Motor neuron (in vitro differentiated cells): ENCODE measurements at places on chromosomes 7 and 10. TPM values are rescaled to one million over a fixed set of nuclear protein-coding genes. Genes with fewer than 3 reads are reported as not detected.

GRCh38 chr10:25457552-25457951, 282.8 kb downstream of the GPR158 start:
- no peak for ATAC-seq

Gene OR9A2
- 1.3 TPM in 1 of 2 replicates, not detected in the other for total RNA-seq

Gene KIAA1549
- total RNA-seq, result 13.5 and 15.6 TPM in 2 replicates

GRCh38 chr10:13445656-13446400, 83.0 kb downstream of the BEND7 start:
- peak; percentile 88 for ATAC-seq

Gene PNLIPRP1
- not detected in 2 replicates for total RNA-seq

DNA sequence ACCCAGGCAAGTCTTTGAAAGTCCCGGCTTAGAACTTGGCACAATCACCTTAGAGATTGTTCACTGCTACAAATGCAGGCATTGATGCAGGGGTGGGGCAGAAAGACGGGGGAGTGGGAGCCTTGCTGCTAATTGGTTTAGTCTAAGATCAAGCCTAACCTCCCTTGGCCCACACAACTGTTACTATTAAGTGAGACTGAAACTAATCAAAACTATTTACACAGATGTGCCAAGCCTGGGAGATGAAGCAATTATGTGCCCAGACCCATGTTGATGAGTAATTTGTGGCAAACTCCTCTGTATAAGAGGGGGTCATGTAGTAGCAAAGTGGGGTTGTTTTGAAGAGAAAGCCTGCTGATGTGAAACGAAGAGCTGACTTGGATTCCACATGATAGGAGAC, 178.2 kb upstream of the ITGB1 start:
- ATAC-seq, result no peak

DNA sequence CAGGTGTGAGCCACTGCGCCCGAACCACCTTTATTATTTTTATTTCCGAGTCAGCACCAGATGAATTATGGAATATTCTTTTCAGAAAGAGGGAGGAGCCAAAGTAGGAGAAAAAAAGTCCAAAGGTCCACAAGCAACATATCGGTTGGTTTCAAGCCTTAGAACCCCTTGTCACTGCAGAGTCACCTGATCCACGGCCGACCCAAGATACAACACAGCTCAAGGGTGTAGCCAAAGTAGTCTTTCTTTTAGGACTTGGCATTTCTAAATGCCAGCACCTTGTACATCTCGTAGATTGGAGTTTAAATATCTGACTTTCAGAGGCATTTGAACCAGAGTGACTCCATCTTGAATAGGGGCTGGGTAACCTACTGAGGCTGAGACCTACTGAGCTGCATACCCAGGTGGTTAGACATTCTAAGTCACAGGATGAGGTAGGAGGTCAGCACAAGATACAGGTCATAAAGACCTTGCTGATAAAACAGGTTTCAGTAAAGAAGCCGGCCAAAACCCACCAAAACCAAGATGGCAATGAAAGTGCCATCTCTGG, 113.9 kb upstream of the ANLN start:
- ATAC-seq, result no peak

Gene FRA10AC1
- total RNA-seq, result 27.2 and 31.0 TPM in 2 replicates

DNA sequence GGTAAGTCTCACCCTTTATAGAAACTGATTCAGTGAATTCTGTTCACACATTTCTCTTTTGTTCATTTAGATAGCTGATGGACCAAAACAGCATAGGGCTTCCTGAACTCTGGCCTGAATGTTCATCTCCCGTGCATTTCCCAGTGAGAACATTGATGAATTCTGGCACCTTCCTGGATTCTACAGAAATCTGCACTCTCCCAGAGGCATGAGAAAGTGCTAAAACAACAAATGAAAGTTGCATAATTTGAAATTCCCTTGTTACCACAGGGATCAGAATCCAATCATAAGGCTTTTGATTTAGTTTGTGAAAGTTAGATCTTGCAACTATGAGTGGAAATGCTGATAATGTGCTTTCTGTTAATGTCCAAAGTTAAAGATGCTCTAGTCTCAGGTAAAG, 29.7 kb upstream of the SCIN start:
- no peak for ATAC-seq

DNA sequence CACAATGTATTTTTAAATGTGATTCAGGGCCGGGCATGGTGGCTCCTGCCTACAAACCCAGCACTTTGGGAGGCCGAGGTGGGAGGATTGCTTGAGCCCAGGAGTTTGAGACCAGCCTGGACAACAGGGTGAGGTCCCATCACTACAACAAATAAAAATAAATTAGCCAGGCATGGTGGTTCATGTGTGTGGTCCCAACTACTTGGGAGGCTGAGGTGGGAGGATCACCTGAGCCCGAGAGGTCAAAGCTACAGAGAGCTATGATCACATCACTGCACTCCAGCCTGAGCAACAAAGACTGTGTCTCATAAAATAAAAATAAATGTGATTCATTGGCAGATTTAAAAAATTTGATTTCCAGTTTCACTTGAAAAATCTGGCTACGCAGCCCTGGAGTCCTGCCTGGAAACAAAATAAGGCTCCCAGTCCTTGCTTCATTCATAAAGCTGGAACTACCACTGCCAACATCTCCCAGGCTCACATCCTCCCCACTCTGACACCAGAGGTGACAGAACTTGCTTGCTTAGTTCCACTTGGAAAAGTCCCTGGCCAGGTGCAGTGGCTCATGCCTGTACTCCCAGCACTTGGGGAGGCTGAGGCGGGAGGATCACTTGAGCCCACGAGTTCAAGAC, 27.9 kb upstream of the SLC35G1 start:
- no peak for ATAC-seq

Gene NEURL1
- 2.4 TPM in 2 replicates for total RNA-seq

Gene ZNF804B
- 0.33 and 0.50 TPM in 2 replicates for total RNA-seq

- no peak for ATAC-seq
Measured at GRCh38 chr10:59127991-59128390, 48.5 kb upstream of the PHYHIPL start.

Gene ODAD2
- 5.6 and 7.2 TPM in 2 replicates for total RNA-seq

Gene KIN
- total RNA-seq, result 7.9 and 8.4 TPM in 2 replicates

DNA sequence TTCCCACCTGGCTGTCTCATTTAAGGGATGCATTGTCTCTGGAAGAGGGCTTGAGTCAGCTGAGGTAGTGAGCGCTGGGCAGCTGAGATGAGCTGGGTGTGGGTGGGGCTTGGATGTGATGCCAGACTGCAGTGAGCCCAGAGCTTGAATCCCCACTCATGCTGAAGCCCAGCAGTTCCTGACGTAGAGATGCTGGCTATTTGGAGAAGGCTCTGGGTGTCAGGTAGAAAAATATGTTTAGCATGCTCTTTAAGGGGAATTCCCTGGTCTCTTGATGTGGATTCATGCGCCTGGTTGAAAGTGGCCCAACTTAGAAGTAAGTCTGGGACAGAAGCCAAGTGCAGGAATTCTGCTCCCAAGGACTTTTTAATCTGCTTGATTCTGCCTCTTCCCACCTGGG, 241.5 kb upstream of the IGFBP3 start:
- no peak for ATAC-seq

GRCh38 chr7:1142051-1142635, 17.9 kb downstream of the ZFAND2A start:
- no peak for ATAC-seq

Gene SLC25A13
- total RNA-seq, result 24.3 and 25.6 TPM in 2 replicates

DNA sequence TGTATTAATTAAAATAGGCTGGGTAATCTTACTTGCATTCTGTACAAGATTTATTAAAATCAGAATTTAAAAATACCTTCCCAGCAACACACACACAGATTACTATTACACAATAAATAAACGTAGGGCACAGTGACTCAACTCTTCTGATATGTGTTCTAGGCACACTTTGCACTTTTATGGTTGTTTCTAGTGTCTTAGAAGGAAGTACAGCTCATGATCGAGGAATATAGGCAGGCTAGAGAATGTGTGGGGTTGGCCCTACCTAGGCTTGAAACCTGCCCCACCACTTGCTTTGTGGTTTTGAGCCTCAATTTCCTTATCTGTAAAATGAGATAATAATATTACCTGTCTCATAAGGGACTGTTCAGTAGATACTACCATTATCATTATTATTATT, 30.5 kb downstream of the ARMC3 start:
- no peak for ATAC-seq

DNA sequence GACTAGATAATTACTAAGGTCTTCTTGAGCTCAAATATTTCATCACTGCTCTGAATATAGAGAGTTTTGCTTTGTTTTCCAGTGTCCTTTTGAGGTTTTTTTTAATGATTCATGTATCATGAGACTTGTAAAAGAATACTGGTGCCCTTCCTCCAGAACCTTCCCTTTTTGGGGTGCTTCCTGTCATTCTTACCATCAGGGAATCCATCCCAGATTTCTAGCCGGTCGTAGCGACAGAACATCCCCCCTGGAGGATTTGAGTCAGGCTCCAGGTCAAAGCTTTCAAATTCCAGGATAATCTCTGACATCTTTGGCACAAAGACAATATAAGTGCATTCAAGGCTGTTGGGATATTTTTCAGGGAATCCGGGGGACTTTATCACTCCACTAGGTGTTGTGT, 71.0 kb downstream of the NRP1 start:
- no peak for ATAC-seq

- ATAC-seq, result no peak
Measured at GRCh38 chr7:5143935-5144903, 45.8 kb upstream of the WIPI2 start.

Gene TRIM4
- total RNA-seq, result 8.5 and 10.2 TPM in 2 replicates

Gene LEP
- under 0.01 and 0.25 TPM in 2 replicates for total RNA-seq

Gene HGF
- total RNA-seq, result 0.23 and 0.56 TPM in 2 replicates

GRCh38 chr7:151517601-151518104, 2.0 kb downstream of the RHEB start:
- ATAC-seq, result no peak

Gene AGAP4
- total RNA-seq, result 8.5 and 13.1 TPM in 2 replicates

- no peak for ATAC-seq
Measured at GRCh38 chr7:50657912-50658311, 92.7 kb upstream of the DDC start.

DNA sequence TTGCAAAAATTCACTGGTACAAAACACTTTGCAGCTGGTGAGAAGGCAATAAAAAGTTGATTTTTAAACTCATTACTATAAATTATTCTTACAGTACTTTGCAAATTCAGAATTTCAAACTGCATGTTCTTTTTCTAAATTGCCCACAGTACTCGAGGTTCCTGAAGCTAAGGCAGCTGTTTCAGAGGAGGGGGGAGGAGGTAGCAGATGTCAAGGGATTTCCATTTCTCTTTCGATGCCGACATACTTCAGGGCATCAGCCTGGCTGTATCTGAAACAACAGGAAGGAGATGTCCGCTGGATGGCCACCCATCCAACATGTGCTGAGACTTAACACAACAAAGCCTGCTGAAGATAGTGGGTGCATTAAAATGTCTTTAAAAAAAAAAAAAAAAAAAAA, 76.7 kb downstream of the EZH2 start:
- no peak for ATAC-seq

Gene SPDYE16
- 1.8 and 2.4 TPM in 2 replicates for total RNA-seq

- no peak for ATAC-seq
Measured at GRCh38 chr10:69319841-69320316, 41.6 kb downstream of the HK1 start.

DNA sequence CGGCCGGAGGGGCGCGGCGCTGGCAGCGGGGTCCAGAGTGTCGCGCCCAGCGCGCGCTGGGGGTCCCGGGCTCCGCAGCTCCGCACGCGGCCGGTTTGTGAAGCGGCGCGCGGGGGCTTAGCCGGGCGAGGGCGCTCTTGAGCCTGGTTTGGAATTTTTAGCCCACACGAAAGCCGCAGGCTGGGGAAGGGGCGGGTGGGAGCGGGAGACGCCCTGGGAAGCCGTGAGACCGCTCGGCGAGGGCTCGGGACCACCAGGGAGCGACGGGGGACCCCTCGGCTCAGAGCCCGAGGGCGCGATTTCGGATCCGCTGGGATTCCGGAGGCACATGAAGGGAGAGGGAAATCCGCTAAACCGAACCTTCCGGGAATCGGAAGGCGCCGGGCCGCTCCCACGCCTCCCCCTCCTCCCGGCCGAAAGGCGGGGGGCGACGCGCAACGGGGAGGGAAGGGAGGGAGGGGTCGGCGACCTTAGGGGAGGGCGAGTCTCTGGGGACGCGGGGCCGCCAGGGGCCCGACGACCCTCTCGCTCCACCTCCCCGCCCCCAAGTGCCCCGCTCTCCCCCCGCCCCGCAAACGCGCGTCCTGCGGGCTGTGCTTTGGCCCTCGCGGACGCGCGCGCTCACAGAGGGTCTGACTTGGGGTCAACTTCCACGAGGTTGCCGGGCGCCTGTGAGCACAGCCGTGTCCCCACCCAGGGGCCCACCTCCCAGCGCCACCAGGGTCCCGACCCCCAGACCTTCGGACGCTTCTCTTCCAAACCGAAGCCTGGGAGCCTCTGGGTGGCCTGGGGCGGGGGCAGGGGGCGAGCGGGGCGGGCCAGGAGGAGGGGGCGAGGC, 5.1 kb upstream of the ELFN1 start:
- ATAC-seq, result peak; percentile 62

Gene ZNF503
- 22.0 and 24.6 TPM in 2 replicates for total RNA-seq

GRCh38 chr10:18117276-18117675, 22.9 kb upstream of the CACNB2 start:
- no peak for ATAC-seq

- ATAC-seq, result no peak
Measured at GRCh38 chr10:129936266-129936922, 27.7 kb downstream of the EBF3 start.

DNA sequence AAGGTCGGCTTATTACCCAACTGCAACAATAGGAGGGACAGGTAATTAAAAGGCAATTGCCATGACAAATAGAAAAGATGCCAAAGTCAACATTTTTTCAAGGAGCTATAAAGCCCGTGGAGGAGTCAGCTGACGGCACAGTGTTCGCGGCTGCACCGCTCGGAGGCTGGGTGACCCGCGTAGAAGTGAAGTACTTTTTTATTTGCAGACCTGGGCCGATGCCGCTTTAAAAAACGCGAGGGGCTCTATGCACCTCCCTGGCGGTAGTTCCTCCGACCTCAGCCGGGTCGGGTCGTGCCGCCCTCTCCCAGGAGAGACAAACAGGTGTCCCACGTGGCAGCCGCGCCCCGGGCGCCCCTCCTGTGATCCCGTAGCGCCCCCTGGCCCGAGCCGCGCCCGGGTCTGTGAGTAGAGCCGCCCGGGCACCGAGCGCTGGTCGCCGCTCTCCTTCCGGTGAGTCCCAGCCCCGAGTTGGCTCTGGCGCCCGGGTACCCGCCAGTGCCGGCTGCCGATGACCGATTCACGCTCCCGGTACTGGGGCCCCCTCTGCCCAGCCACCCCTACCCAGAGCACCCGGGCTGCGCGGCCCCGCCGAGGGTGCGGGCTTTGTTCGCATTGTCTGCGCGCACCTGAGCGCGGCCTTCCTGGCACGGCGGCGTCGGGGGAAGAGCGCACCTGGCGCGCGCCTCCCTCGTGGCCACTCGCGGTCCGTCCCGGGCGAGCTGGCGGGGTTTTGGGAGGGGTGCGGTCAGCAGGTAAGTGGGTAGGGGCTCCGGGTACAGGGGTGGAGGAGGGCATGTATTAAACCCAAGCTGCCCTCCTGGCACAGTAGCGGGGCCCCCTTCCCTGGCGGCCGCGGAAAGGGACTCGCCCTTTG, at the start of gene VWA2:
Gene VWA2, plus strand, starts transcription at position 138 of the 877 bp plus-strand sequence. CDS start 9,460 bp downstream, outside the sequence.
- ATAC-seq, result peak; percentile 60

Gene COL26A1
- 1.3 and 2.5 TPM in 2 replicates for total RNA-seq

DNA sequence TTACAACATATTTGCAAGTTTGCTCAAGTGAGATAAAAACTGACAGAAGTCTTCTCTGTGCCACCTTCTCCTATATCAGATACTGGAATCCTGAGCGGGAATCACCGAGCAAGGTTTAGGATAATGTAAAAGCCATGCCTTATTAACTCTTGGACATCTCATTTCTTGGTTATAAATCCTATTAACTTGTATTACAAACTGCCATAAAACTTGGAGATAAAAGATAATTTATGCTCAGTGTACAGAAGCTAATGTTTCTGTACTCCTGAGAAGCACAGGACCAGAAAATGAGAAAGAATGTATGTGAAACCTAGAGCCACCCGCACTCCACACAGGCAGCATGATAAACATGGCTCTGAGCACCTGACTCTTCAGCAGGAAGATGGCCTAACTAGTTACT, 181.2 kb upstream of the NOBOX start:
- no peak for ATAC-seq

Gene CALML3
- 0.38 and 0.41 TPM in 2 replicates for total RNA-seq
